Aortic smooth muscle cell (primary cell): ENCODE measurements at places on chromosomes 12 and 14. TPM values are rescaled to one million over a fixed set of nuclear protein-coding genes. Genes with fewer than 3 reads are reported as not detected.

Gene AKAP3
- 1.3 and 3.0 TPM in 2 replicates for total RNA-seq

Gene CCDC197
- not detected in 2 replicates for total RNA-seq

Gene SLCO1B1
- total RNA-seq, result not detected in 2 replicates

Gene KRT75
- total RNA-seq, result not detected in 2 replicates

Gene GRIN2B
- total RNA-seq, result not detected in 2 replicates

Gene DHRS4L2
- 9.2 and 18.4 TPM in 2 replicates for total RNA-seq

Gene BDKRB2
- 0.75 and 6.5 TPM in 2 replicates for total RNA-seq
